ENCODE measurements at places on chromosomes 11 and 22.

DNA sequence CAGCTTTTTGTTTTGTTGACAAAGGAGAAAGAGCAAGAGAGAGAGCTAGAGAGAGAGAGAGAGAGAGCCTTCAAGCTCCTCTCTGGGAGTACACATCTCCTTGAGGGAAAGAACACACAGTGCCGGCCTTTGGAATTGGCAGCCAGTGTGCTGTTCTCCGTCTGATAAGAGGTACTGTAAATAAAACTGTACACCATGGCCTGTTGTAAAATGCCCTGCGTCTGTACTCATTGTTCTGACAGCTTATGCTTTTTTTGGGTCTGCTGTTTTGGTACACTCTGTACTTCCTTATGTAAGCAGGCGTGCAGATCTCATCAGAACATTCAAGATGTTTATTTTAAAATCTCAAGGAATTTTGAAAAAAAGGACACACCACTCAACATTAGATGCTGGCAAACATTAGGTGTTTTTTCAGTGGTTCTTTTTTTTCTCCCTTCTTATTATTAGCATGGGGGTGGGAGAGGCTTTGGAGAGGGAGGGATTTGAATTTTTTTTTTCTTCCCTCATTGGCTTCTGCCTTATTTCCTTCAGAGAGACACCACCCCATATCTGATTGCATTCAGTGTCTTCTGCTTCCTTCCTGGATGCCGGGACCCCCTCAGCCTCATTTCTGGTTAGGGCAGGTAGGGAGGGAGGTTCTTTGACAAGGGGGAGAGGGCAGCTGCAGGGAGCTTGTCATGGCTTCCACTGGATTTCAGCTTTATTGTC, 116.8 kb upstream of the NNMT start:
- DNase-seq, result no peak

DNA sequence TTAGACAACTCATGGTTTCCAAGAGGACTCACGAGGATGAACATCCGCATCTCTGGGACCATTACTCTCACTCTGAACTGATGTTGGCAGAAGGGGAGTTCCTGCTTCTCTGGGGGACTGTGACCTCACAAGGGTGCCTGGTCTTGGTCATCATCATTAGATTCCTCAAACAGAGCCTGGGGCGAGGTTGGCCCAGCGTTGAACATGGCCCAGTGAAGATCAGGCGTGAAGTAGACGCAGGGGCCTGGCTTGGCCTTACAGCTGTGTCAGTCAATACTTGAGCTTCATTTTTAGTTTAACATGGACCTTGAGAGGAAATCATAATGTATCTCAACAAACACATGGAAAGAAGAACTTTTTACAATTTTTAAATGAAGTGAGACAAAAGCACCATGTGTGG, 617.1 kb downstream of the BRD1 start:
- DNase-seq, result no peak

DNA sequence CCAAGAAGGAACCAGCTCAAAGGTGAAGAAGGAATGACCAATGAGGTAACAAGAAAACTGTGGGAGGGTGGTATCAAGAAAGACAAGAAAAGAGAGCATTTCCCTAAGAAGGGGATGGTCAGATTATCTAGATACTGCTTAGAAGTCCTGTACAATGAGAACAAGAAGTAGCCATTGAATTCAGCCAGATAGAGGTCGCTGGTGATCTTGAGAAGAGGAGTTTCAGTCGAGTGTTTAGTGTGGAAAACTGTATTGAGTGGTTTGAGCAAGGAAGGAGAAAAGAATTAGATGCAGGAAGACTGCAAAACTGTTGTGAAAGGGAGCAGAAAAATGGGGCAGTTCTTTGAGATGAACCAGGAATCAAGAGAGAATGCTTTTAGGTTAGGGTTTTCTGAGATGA, 74.6 kb upstream of the FAT3 start:
- DNase-seq, result no peak

DNA sequence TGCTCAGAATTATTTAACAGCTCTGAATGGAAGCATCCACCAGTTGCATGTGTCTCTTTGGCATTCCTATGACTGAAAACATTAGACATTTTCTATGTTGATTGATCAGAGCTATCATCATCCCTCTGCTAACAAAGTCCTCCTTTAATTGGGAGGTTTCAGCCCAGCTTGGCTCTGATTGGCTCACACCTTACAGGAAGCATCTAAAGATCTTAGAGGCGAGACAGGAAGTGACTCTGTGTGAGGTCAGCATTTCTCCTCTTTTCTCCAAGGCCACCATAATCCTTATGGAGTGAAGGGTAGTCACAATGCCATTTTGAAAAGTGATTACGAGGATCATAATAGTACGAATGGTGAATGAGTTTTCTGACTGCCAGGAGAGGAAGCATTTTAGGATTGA, 260.8 kb downstream of the MIAT start:
- no peak for DNase-seq

GRCh38 chr11:60168306-60168705, 14.6 kb downstream of the MS4A6A start:
- DNase-seq, result no peak

- DNase-seq, result no peak
These were observed 4.1 kb upstream of the CHRM1 start for GRCh38 chr11:62925308-62925707.

- no peak for DNase-seq
These were observed 483 bp upstream of the ABTB2 start for GRCh38 chr11:34358258-34358727.

DNA sequence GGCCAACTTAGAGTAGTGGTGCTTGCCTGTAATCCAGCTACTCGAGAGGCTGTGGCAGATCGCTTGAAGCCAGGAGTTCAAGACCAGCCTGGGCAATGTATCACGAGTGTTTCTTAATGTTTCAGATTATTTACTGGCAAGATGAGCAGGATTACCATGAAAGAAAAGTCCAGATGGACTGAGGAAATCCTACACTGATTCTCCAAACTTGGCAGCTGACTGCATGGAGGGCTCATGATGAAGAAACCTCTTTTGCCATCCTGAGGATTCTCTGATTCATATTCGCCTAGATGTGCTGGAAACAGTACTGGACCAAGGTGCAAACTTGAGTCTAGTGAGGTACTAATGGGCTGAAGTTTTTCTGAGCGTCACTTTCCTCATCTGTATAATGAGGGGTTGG, 2.8 kb upstream of the SIDT2 start:
- no peak for DNase-seq

- no peak for DNase-seq
These were observed 47.0 kb downstream of the YAP1 start for GRCh38 chr11:102157219-102157618.

DNA sequence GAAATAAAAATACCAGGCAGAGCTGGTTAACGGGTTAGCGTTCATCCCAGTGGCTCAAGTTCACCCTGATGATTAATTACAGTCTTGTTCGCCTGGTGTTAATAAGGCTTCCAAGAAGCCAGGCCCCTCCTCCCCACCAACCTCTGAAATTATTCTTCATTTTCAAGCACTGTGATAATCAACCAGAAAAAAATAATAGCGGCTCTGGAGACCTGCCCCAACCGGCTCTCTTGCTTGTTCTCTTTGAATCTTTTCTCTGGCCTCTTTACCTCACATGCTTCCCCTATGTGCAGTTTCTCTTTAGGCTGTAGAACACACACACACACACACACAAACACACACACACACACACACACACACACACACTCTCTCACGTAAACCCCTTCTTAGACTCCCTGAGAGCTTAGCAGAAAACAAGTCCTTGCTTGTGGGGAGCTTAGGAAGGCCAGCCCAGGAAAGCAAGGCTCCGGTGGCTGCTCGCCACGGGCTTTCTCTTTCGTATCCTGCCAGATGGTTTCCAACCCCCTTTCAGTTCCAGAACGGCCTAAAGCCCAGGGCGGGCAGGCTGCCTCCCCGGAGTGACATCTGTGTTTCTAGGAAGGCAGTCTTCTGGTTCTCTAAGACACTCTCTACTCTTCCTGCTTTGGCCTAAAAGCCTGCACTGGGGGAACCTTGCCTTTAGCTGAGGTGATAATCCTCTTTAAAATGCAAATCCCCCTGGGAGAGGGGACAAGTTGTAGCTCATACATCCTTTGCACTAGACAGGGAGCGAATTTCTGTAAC, 106.4 kb upstream of the SESN3 start:
- peak; percentile 29 for DNase-seq

GRCh38 chr11:100328626-100329340, 358.3 kb upstream of the ARHGAP42 start:
- DNase-seq, result no peak

DNA sequence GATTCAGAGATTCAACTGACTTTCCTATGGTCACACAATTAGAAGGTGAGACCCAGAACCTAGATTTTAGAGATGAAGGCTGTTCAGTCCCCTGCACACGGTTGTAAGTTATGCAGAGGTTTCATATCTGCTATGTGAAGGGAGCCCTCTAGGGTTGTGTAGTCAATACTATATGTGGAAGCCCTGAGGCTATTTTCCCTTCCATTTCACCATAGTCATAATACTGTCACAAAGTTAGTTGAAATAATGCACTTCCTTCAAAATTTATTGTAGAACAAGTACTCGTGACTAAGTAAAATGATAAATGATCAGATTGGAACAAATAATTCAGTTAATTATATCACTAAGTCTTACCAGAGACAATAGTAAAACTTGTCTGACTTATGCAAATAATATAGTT, 48.8 kb downstream of the ENDOD1 start:
- no peak for DNase-seq

DNA sequence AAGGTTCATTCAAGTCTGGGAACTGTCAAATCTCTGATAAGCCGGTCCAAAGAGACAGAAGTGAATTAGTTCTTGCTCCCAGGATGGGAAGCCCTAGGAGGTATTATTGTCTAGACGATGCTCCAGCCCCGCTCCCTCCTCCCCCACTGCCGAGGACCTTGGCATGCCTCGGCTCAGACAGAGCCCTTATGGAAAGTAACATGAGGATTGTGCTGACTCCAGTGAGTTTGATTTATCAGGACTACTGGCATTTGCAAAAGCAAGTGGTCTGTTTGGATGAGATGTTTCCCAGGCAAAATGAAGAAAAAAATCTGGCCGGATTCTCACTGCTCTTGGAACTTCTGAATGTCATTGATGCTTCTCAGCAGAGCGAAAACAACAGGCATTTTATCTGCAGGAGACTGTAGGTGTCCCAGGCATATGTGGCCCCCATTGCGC, 341.0 kb downstream of the ETS1 start:
- DNase-seq, result no peak

GRCh38 chr22:48092866-48093265, 1330.4 kb downstream of the TBC1D22A start:
- DNase-seq, result no peak

- no peak for DNase-seq
These were observed 3.3 kb downstream of the DDT start for GRCh38 chr22:23970816-23971486.

DNA sequence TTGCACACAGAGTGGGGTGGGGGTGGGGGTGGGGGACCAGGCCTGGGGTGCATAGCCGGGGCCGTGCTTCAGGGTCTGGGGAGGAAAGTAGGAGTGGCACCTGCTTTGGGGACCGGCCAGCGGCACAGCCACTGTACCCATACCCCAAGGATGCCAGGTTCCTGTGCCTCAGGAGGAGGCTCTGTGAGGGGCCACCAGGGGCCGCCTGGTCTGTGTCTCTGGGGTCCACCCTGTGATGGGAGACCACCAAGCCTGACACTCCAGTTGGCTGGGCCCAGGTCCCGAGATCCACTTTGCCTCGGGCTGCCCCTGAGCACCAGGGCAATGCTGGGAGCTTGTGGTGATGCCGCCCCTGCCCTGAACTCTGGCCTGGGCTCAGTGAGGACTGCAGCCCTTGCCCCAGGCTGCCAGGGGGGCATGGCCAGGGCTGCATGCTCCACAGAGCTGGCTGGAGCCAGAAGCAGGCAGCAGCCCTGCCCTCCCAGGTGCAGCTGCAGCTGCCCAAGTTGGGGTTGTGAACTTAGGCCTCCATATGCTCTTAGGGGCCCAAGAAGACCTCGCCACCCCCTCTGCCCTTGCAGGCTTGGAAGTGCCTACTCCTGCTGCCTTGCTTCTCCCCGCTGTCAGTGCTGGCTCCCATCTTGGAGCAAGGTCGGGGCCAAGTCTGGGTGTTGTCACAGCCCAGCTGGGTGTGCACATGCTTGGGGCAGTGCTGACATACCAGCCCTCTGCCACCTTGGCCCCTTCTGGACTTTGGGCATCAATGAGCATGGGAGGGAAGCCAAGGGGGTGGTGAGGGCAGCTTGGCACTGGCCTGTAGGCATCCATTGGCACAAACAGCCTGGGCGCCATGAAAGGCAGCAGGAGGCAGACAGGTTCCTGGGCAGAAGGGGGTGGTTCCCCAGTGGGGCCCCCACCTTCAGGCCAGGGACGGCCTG, 123.3 kb upstream of the THY1 start:
- DNase-seq, result no peak

GRCh38 chr11:13850231-13851005, 112.1 kb upstream of the SPON1 start:
- no peak for DNase-seq

DNA sequence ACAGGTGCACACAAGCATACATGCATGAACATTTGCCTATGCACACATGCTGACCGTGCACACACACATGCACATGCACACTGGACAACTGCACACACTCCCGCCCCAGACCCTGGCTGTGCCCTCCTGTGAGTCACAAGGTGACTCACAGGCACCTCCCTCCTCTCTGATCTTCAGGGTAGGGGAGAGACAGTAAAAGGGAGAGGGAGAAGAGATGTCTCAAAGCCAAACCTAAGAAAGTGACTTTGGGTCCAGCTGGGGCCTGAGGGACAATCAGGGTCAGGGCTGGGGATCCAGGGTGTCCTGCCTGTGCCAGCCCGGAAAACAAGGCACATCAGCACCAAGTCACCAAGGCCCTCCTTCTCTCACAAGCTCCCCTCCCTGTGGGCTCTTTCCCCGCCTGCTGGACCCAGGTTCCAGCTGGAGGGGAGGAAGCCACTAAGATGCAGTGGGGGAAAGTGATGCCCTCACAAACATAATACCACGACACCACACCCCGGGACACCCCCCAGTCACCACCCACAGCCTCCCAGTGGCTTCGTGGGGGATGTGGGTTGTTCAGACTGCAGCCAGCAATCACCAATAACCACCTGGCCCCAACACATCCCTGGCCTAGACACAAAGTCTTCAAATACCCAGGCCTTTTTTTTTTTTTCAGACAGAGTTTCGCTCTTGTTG, 39.3 kb downstream of the PDGFB start:
- DNase-seq, result no peak

DNA sequence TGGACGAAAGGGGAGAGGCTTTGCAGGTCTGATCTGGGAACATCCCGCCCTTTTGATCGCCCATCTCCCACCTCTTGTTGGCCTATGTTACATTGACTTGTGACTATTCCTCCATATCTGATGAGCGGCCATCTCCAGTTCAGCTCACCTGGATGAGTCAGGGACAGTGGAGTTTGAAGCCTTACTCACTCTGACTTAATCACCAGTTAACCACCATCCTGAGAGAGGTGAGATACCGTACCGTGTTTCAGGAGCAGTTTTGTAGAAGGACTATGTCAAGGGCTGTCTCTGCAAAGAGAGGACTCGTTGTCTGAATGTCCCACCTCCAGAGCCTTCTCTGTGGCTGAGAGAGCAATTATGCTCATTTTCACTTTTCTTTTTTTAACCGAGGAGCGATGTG, 771.7 kb downstream of the NTM start:
- DNase-seq, result no peak

GRCh38 chr22:47289336-47289985, 527.0 kb downstream of the TBC1D22A start:
- no peak for DNase-seq

Data from stimulated activated CD4-positive, alpha-beta T cell treated with anti-CD3 and anti-CD28 coated beads, Interleukin-12 subunit alpha, Interleukin-12 subunit beta, amount 100 ng/mL, for 4 hours (primary cell).